ENCODE measurements at places on chromosomes 16 and 17.

- DNase-seq: no peak
These were observed 66.8 kb downstream of the CNGB1 start for GRCh38 chr16:57904101-57904500.

DNA sequence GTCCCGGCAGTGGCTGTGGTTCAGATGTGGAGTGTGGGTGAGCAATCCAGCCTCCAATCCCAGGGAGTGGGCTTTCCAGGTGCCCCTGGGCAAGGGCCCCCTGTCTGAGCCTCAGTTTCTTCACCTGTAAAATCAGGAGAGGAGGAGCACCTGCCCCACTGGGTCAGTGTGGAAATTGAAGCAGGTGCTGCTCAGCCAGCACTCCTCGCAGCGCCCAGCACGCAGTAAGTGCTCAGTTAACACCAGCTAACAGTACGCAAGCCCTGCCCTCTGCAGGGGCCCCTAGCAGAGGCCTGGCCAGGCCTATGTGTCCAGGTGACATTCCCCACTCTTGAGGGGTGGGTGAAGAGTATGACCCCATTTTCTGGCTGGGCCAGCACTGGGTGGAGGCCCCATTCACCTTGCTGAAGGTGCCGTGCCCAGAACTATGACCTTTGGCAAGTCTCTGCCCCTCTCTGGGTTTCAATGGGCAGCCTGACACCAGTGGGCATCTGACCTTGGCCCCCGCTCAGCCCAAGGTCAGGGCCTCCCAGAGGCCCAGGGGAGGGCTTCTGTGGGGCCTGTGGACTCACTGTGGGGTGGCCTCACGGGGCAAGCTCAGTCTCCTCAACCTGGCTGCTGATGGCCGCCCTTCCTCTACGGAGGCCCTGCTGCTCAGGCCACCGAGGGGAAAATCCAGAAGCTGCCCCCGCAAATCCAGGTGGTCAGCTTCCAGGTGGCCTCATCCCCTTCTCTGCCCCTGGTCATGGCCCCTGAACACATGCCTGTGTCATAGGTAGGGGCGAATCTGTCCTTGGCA is 2.5 kb downstream of the MTSS2 start:
- no peak for DNase-seq

GRCh38 chr17:80855948-80856862 is 135.4 kb upstream of the CHMP6 start:
- DNase-seq: peak; percentile 80

- no peak for DNase-seq
These were observed 106.2 kb downstream of the XYLT1 start for GRCh38 chr16:17364319-17365210.

- DNase-seq: no peak
These were observed 167.4 kb upstream of the CACNG3 start for GRCh38 chr16:24088767-24089166.

DNA sequence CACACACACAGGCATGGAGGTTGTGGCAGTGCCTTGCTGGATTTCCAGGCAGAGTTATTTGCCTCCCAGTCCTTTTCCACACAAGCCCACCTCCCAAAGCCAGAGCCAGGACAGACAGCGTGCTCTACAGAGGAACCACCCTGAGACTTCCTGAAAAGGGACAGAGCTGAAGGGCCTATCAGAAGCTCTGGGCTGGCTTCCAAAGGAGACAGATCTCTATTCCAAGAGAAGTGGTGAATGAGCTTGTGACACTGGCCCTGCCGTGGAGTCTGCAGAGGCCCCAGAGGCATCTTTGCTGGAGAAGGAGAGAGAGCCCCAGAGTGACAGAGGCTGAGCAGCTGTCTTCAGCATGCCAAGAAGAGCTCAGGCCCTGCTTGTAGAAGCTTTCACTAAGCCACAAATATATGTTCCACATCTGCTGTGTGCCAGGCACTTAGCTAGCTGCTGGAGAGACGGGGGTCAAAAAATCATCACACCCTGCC is 8.3 kb upstream of the LPCAT2 start:
- no peak for DNase-seq

- no peak for DNase-seq
These were observed 1.4 kb upstream of the SLC22A31 start for GRCh38 chr16:89201439-89202377.

DNA sequence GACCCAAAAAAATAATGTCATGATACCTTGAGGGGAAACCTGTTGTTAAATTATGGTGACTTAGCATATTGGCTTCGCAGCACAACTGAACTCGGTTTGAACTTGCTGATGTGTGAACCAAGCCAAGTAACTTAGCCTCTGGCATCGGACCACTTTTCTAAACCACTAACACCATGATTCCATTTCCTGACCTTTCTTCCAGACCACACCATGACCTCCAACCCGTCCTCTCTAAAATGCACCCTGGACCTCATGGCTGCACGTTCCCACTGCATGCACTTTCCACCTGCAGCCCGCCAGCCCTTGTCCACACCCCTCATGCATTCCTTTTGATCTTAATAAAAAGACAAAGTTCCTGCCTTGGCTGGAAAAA is 29.3 kb downstream of the DYNLRB2 start:
- DNase-seq: no peak

GRCh38 chr17:8963647-8964258 is 1.8 kb downstream of the PIK3R5 start:
- DNase-seq: no peak

- DNase-seq: no peak
These were observed 4.0 kb downstream of the CCL4 start for GRCh38 chr17:36107660-36108059.

DNA sequence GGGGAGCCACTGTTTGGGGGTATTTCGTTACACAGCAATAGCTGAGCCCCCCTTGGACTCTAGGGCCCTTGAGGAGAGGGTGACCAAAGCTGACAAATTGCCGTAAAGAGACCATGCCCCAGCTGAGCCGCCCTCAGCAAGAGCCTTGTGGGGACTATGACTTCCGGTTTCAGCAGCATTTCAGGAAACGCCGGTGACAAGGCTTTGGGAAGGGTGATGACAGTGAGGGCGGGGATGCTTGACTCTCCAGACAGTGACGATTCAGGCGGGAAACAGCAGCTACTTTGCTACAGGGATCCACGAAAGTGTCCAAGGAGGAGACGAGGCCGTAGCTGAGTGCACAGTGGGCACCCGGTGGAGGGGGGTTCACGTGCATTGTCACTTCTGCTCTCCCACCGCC is 360.8 kb downstream of the C16orf95 start:
- no peak for DNase-seq

GRCh38 chr17:82816358-82816757 is 23.5 kb downstream of the ZNF750 start:
- no peak for DNase-seq

Measured in epithelial cell of proximal tubule (primary cell).